ENCODE measurements at places on chromosomes 6 and 20.
A peak's percentile ranks its signal among the peaks of the same experiment; 100 is the strongest.

DNA sequence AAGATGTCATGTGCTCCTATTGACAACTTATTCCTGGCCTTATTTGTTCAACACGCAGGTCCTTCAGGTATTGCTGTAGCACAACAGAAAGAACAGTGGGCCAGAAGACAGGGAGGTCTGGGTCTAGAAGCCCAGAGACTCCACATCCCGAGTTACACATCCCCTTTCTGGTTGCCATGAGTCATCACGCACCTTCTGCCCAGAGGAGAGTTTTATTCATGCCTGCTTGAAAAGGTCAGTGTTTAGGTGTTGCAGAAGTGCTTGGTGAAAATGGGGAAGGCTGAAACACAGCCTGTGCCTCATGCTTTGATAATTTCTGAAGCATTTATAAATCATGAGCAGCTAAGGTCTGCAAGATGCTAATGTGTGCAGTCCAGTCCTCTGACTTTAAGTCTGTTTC, 256.4 kb downstream of the GMPR start:
- no peak for DNase-seq

- no peak for DNase-seq
Observed at GRCh38 chr6:163717106-163717764, 302.7 kb downstream of the QKI start.

DNA sequence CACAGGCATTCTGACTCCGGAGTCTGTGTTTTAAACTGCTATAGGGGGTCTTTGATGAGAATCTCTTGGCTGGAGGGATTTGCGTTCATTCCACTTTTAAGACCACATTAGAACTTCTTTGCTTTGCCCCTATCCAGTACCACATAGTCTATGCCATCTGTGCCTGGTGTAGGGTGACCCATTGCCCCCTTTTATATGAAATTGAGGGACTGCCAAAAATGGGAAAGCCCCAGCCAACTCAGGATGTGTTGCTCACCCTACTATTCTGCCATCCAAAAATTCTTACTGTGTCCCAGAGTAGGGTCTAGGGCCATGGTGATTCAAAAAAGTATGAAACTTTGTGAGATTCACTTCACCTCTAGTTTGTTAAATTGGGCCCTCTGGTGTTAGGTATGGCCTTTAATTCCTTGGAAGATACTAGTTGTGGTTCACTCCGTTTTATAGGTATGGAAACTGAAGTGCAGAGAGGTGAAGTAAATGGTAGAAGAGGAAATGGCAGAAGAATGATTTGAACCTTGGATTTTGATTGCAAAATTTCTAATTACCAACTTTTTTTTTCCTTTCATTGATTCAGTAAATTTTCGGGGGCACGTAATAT, 1.4 kb downstream of the PFDN4 start:
- no peak for DNase-seq

GRCh38 chr6:125558907-125559306, 190.5 kb upstream of the HEY2 start:
- no peak for DNase-seq

GRCh38 chr20:21053002-21053762, 53.0 kb downstream of the LINC00237 start:
- no peak for DNase-seq

DNA sequence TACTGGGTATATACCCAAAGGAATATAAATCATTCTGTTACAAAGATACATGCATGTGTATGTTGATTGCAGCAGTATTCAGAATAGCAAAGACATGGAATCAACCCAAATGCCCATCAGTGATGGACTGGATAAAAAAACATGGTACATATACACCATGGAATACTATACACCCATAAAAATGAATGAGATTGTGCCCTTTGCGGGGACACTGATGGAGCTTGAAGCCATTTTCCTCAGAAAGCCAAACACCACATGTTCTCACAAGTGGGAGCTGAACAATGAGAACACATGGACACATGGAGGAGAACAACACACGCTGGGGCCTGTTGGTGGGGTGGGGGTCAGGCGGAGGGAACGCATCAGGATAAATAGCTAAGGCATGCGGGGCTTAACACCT, 41.3 kb upstream of the MAPK13 start:
- no peak for DNase-seq

DNA sequence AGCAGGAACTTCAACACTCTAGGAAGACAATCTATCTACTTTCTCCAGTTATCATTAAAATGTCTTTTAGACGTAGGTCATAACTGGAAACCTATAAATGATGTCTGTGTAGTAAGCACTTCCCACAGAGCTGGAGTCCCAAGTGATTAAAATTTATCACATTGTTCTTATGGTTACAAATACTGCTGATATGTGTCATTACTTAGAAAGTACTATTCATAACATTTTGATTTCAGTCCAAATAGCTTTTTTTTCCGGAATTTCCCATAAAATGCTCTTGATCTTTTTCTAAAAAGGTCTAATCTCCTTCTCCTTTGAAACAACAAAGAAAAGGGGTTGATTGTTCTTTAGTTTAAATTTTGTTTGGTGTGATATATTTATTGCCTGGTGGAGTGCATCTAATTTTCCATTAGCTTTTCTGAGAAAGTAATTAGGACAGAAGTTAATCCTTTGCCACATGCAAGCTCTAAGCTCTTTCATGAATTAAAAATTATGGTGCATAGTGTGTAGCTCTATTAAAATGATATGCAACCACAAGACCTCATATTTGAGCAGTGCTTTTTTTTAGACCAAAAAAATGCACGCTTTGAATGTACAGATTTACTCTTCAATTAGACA, 132.7 kb upstream of the TCF21 start:
- DNase-seq: no peak

DNA sequence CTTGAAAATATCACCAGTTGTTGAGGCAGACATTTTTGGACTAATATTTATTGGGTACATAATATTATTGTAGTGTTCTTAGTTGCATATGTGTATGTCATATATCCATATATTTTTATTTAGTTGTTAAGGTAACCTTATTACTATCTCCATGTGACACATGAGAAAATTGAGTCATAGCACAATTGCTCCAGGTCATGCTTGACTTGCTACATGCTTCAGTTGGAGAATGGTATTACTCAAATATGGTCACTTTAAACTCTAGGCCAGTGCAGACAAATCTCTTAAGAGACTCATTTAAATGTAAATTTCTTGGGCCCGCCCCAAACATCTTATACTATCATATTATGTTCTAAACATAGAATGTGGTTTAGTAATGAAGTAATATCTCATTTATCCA, 246.1 kb downstream of the RIMS1 start:
- DNase-seq: no peak

GRCh38 chr6:160247457-160247883, 11.2 kb downstream of the SLC22A2 start:
- DNase-seq: no peak

GRCh38 chr20:38173237-38174156, 8.4 kb upstream of the TGM2 start:
- no peak for DNase-seq

DNA sequence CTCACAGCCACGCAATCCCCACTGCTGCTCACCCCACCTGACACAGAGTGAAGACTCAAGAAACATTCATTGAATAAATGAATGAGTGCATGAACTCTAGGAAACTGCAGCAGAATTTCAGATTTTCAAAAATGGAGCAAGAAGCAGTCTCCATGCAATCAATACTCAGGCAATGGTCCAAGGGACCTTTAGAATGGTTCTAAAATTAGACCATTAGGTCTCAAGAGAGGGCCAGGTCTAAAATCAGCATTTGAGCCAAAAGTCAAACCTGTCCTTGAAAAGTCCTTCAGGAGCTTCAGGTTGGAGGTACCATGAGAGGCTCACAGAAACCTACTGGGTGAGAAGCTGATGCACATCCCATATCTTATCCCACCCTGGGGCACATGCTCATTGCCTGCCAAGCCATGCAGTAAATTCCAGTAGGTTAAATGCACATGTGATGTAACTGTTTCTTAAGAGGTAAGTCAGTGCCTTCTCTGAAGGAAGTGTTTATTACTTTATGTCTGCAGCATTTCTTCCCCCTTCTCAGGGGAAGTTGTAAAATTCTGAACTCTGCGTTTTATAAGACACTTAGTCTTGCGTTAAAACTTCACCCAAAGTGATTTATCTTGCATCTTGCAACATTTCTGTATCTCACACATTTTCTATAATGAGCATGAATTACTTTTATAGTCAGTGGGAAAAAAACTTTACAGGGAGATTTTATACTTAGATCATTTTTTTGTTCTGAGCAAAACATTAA, 126.6 kb downstream of the ADAT2 start:
- DNase-seq: no peak

DNA sequence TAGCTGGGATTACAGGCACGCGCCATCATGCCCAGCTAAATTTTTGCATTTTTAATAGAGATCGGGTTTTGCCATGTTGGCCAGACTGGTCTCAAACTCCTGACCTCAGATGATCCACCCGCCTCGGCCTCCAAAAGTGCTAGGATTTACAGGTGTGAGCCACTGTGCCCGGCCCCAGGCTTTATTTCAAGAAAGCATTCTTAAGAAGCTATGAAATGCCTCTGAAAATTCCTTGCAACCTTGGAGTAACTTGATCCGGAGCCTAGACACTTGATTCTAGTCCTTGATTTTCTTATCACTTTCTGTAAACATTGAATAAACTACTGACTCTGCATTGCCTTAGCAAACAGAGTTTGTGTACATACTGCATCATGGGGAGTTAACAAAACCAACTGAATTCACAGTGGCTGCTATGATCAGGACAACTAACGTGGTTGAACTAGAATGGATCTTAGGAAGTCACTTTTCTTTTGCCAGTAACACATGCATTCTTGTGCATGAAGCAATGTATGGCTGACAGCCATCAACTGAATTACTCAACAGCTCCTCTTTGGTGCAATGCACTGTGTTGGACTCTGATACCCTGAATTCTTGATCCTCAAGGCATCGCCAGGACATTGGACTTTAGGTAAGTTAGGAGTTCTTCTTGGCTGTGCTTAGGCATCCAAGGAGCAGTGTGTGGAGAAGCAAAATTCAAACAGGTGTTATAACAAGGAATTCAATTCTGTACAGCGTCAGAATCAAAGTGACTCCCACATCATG, 102.8 kb upstream of the TMEM170B start:
- no peak for DNase-seq

DNA sequence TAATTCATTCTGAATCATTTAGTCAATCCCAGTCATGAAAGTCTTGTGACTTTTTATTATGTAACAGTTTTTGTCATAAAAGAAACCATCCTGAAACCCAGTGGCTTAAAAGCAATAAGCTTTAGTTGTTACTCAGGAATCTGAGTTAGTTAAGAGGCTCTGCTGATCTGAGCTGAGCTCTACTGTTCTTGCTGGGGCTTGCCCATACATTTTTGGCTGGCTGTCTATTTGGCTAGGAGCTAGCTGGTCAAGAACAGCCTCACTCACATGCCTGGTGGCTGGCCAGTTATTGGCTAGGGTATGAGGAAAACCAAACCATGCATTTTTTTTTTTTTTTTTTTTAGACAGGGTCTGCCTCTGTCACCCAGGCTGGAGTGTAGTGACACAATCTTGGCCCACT, 10.6 kb downstream of the TCF21 start:
- no peak for DNase-seq

- DNase-seq: no peak
Observed at GRCh38 chr6:26158581-26159356, 71.5 kb downstream of the HFE start.

DNA sequence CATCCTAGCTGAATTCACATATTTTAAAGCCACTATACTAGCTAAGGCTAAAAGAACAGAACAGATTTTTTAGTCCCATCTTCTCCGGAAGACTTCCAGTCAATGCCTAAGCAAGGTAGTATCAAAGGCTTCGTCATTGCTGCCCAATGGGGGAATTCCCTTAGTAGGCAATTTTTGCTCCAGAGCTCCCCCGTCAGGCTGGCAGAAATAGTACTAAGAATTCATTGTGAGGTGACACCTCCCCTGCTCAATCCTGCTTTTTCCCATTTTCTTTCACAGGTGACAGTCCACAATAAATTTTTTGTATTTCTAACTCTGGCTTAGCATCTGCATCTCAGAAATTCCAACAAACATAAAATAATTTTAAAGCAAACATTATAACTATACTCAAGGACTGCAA, 52.8 kb upstream of the SRSF6 start:
- no peak for DNase-seq

DNA sequence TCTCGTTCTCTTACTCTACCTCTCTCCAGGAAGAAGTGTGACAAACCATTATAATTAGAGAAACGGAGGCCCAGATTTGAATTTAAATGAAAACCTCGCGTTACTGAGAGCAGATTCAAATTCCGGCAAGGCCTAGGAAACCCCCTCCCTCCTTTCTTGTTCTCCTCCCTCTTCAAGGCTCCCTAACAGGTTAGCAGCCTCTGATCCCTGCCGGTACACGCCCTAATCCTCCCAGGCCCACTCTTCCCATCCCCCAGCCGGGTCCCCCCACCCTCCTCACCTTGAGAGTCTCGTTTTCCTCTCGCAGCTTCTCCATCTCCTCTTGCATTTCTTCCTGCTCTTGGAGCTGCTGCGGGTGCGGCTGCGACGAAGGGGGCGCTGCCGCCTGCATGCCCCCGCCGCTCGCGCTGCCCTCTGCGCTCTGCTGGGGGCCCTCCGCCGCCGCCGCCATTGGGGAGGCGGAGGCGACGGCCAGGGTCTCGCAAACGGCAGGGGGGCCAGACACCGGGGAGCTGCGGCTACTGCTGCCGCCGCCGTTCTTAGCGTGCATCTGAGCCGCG, 3.8 kb downstream of the MTCL3 start:
- DNase-seq: peak; percentile 76

DNA sequence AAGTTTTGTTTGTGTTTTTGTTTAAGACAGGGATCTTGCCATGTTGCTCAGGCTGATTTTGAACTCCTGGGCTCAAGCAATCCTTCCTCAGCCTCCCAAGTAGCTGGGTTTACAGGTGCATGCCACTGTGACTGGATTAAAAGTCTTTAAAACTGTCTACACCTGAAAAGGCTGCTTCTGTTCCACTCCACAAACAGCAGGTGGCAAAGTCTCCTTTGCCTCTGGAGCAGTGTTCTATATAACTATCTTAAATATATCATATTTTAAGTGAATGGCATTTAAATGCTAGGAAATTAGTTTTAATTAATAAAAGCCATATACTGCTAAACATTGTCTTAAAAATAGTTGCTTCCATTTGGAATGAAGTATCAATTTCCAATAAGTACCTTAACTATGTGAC, 89.2 kb upstream of the BCLAF1 start:
- DNase-seq: no peak

GRCh38 chr20:47704746-47705496, 80.4 kb downstream of the SULF2 start:
- no peak for DNase-seq

DNA sequence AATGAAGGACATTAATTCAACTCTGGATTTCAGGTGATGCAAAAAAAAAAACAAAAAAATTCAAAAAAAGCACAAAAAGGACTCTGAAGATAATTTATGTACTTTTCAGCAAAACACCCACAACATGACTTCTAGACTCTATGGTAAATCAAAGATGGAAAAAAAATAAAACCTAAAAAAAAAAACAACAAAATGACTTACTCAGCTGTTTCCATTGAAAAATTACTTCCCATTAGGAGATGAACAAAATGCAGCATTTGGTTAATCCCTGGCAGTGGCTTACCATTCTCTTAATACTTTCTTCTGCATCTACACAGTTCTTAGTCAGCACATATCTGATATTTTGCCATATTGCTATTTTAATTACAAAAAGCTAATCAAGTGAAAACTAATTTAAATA, 572.6 kb downstream of the PRKN start:
- DNase-seq: no peak

All from ecto neural progenitor cell (in vitro differentiated cells).